ENCODE measurements at places on chromosomes 5 and 9.

- DNase-seq: no peak
Observed at GRCh38 chr9:20271723-20272122, 350.6 kb downstream of the MLLT3 start.

DNA sequence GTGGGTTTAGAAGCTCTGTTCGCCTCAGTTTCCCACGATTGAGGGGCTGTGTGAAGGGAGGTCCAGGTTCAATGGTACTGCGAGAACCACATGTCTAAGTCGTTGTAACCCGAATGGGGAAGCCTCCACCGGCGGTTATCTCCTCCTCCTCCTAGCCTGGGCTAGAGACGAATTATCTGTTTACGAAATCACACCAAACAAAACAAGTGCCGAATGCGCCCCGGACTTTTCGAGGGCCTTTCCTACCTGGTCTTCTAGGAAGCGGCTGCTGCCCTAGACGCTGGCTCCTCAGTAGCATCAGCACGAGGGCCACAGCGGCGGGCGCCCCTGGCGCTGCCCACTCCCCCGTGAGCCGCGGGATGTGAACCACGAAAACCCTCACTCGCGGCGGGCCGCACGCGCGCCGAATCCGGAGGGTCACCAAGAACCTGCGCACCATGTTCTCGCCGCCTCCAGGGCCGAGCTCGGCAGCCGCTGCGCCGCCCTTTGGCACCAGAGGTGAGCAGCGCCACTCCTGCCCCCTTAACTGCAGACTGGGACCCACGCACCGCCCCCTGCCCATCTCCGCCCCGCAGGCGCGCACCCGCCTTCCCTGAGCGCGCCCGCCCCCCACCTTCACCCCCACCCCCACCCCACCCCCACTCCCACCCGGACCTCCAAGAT lies at the start of gene CDKN2A:
TSS of gene CDKN2A (minus strand) at position 500 of the 663 bp plus-strand sequence.
- no peak for DNase-seq

- DNase-seq: no peak
Observed at GRCh38 chr9:36149197-36149596, 12.7 kb downstream of the GLIPR2 start.

DNA sequence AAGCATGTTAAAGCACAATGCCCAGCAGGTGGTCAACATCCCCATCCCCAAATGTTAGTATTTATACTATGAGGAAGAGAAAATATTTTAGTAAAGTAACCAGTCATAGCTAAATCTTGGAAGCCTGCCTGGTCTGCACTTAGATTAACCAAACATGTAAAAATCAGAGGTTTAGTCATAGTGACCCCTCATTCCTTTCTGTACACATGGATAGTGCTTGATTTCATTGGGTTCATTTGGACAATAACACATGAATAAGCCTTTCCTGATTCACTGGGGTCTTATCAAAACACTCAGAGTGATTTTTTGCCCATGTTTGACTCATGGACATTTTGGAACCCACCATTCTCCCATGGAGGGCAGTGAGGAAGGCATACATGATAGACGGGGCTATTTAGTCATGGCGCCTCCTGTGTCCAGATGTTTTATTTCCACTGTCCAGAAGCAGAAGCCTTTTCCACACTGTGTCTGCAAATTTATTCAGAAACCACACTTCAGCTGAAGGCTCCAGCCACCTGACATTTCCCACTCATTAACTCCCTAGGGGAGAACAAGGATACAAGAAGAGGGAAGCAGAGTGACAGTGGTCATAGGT lies 32.5 kb downstream of the OR1J1 start:
- DNase-seq: no peak

- no peak for DNase-seq
Observed at GRCh38 chr5:31990701-31991110, 183.4 kb downstream of the GOLPH3 start.

DNA sequence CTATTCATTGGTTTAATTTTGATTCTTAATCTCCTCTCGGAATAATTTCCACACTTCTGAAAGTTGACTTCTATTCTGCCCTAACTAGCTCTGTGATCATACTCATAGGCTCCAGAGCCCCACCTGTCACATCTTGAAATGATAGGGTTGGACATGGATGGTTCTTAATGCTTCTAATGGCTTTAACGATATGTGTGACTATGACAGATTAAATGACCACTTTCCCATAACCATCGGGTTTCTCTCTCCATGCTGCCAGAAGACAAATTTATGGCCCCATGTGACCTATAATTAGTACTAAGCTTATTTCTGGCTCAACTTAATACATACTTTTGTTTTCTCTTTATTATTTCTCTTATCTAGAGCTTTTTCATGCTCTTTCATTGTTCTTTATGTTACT lies 251.1 kb upstream of the TUT7 start:
- DNase-seq: no peak

DNA sequence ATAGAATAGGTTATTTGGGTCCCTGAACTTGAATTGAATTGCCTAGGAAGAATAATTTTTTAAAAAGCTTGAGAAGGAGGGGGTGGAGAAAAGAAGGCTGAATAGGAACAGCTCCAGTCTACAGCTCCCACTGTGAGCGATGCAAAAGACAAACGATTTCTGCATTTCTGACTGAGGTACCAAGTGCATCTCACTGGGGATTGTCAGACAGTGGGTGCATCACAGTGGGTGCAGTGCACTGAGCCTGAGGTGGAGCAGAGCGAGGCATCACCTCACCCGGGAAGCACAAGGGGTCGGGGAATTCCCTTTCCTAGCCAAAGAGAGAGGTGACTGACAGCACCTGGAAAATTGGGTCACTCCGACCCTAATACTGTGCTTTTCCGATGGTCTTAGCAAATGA lies 782.2 kb upstream of the RGMB start:
- no peak for DNase-seq

All from stimulated activated CD4-positive, alpha-beta T cell treated with anti-CD3 and anti-CD28 coated beads, Interleukin-15, amount 100 ng/mL, for 48 hours (primary cell).